ENCODE measurements at places on chromosomes 11 and 22.

GRCh38 chr22:37202716-37203115 lies 9.6 kb downstream of the SSTR3 start:
- no peak for DNase-seq

DNA sequence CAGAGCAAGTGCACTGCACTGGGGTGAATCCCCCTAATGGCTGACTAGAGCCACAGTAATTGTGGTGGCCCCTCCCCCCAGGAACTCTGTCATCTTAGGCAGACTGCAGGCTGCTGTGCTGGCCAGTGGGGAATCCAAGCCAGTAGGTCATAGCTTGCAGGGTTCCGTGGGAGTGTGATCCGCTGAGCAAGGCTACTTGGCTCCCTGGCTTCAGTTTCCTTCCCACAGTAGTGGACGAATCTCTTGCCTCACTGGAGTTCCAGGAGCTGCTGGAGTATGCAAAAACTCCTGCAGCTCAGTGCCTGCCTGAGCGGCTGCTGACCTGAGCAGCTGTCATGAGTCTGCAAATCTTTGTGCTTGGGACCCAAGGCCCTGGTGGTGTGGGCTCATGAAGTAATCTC lies 13.2 kb downstream of the OOSP3 start:
- no peak for DNase-seq

- DNase-seq: no peak
These were observed 133.9 kb downstream of the WNT7B start for GRCh38 chr22:45843031-45843430.

- no peak for DNase-seq
These were observed 929.9 kb downstream of the BRD1 start for GRCh38 chr22:48897645-48898370.

- DNase-seq: no peak
These were observed 120.4 kb upstream of the GRIA4 start for GRCh38 chr11:105489446-105489845.

DNA sequence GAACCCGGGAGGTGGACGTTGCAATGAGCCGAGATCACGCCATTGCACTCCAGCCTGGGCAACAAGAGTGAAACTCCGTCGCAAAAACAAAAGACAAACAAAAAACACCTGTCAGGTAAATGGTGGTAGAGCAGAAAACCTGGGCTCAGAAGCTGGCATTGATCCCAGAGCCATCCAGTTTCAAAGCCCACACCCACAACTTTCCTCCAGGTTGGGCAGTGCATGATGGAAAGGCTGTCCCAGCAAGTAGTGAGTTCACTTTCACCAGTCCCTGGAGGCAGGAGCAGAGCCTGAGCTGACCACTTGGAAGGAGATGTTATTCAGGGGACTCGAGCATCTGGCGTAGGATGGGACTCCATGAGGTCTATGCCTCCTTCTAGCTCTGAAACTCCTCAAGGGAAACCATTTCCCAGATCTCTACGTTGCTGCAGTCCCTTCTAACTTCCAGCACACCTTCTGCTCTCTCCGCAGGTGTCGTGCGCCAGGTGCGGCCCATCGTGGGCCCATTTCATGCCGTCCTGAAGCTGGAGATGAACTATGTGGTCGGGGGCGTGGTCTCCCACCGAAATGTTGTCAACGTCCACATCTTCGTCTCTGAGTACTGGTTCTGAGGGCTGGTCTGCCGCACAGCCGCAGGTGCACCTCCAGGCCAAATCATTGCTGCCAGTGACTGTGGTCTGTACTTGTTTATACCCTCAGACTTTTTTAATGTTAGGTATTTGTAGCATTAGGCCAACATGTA lies 71.6 kb upstream of the ATXN10 start:
- no peak for DNase-seq

DNA sequence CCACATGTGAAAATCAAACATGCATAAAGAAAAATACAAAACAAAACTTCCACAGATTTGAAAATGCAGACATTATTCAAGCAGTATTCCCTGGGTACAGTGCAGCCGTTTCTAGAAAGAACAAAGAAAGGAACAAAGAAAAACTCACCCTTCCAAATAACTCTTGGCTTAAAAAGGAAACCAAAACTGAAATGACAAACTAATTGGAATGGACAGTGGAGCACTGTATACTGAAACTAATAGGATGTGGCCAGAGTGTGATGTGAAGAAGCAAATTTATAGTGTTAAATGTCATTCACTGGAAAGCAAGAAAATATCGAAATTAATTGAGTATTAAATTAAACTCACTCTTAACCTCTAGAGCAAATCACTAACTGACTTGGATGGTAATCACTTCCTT lies 55.4 kb downstream of the QSER1 start:
- DNase-seq: no peak

GRCh38 chr11:94417386-94417987 lies 16.3 kb upstream of the GPR83 start:
- no peak for DNase-seq

- DNase-seq: no peak
These were observed 679.9 kb upstream of the CCDC179 start for GRCh38 chr11:23540101-23540561.

DNA sequence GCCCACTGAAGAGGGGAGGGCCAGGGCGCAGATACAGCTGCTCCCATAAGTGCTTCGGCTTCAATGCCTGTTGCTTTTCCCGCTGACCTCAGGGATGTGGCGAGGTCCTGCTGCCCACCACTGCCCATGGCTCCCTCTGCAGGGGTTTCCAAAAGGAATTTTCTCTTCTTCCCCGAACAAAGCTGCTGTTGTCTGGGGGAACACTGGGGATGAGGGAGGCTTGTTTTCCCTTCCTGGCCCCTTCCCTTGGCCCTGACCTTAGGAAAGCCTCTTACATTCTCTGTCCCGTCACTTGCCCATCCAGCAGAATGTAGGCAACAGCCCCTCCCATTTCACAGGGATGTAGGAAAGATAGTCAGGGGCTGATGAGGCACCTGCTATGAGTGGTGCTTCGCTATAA lies 34.8 kb downstream of the CD82 start:
- no peak for DNase-seq

GRCh38 chr22:33811208-33811607 lies 109.1 kb downstream of the LARGE1 start:
- no peak for DNase-seq

GRCh38 chr11:96191752-96192151 lies 151.2 kb downstream of the MAML2 start:
- no peak for DNase-seq
